Cortex of kidney (tissue), 1 donor: ENCODE measurements at places on chromosomes 7 and 10.

DNA sequence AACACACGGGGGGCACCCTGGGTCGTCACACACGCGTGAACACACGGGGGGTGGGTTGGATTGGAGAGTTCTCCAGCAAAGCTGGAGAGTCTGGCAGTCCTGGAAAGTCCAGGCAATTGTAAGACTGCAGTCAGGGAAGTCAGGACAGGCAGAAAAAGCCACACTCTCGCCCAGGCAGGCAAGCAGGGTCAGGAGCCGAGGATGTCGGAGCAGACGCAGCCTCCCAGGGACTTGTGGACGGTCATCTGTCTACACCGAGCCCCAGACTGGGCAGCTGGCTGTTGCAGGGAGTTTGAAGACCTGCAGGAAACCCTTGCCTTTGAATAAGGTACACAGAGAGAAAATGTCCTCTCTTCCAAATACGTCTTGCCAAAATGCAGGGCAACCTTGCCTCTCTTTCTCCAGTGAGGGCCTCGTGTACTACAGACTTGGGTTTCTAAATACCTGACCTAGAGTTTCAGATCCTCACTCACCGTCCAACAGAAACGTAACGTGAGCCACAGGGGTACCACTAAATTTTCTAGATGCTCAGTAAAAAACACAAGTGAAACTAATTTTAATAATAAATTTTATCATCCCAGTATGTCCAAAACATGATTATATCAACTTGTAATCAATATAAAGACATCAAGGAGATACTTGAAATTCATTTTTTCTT lies 176.7 kb downstream of the ADARB2 start:
- no peak for DNase-seq

DNA sequence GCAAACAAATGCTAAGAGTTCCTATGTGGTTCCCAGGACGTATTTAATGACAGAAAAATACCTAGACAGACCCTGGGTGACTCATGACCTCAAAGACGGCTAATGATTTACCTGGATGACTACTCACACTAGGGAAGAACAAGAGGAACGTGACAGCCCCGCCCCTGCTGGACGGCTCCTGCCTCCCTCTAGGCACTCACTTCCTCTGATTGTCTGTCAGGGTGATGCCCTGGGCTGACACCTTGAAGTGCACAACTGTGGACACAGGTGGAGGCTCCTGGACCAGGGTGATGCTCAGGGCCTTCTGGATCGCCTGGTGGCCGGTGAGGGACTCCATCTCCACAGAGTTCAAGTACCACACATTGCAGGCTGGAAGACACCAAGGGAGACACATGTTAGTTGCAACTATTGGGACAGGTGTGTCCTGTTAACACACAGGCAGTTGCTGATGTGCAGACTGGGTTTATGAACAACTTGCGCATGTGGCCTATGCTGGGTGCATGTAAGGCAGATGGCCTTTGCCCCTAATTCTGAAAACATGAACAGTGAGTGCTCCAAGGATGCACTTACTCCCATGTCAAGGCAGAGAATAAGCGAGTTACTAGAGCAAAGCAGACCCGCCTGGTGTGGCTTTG lies 298.3 kb downstream of the TNS3 start:
- DNase-seq, result no peak

- DNase-seq, result no peak
These were observed 1.4 kb upstream of the PSAP start for GRCh38 chr10:71852355-71852937.

DNA sequence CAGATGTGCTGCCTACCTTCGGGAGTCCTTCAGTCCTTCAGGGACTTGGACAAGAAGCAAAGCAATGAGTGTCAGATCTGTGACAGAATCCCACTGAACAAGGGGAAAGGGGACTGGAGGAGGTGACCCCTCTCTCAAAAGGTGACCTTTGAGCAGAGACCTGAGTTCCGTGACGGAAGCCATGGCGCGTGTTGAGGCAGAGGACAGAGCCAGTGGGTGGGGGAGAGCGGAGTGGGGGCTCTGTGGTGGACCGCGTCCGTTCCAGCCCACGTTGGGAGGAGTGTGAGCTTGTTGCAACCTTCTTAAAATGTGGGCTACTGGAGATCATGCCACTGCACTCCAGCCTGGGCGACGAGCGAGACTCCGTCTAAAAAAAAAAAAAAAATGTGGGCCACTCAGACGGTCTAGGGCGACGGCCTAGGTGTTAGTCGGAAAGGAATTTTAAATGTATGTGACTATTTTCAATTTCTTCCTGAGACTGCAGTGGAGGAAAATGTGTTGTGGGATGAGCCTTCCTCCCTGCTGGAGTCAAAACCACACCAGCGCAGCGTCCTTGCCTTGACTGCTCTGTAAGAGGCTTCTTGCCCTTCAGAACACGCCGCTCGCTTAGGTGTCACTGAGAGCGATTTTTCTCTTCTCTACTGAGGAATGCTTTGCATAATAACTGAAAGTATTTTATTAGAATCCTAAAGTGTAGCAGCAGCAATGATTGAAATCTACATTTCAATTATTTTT lies 272.7 kb downstream of the CELF2 start:
- DNase-seq, result no peak

DNA sequence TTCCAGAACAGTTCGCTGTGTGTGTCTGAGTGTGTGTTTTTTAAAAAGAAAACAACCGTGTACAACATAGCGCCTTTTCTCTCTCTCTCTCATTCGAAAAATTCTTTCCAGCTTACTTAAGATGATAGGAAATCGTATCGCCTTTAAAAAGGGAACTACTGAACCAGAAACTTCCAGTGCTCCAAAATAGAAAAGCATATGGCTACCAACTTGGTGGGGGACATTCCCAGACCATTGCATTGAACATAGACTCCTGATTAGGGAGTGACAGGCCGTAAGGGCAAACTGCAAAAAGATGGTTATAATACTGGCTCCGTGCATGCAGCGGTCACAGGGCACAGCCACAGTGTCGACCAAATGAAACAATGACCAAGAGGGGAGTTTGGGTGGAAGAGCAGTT lies 94.4 kb upstream of the FGFR2 start:
- DNase-seq, result no peak

DNA sequence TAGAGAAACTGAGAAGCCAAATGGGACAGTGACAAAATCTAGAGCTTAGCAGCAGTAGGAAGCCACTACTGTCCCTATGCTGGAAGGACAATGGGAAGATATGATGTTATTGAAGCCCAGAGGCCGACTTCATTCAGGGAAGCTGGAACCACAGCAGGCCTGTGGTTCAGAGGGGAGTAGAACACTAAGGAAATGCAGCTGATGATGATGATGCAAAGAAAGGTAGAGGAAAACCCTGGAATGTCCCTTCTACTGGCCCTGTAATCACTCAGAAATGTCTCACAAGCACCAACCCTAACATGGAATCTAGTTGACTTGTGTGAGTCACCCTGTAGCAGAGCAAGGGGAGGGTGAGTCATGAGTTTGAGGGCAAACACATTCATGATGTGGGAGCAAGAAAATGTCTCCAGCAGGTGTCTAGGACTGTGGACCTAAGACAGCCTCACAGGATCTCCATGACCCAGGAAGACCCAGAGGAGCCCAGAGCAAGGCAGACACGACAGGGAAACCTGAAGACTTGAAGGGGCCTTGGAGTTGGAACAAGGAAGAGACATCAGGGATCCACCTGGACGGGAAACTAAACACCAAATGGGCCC lies 37.0 kb upstream of the LRRC17 start:
- no peak for DNase-seq

DNA sequence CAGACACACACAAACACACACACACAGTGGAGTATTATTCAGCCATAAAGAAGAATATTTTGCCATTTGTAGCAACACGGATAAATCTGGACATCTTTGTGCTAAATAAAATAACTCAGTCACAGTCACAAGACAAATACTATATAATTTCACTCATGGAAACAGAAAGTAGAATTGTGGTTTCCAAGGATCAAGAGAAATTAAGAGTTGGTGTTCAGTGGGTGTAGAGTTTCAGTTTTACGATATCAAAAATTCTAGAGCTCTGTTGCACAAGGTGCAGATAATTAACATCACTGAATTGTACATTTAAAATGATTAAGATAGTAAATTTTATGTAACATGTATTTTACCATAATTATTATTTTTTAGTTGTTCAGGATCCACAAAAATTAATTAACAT lies 1235.0 kb downstream of the XPNPEP1 start:
- no peak for DNase-seq

DNA sequence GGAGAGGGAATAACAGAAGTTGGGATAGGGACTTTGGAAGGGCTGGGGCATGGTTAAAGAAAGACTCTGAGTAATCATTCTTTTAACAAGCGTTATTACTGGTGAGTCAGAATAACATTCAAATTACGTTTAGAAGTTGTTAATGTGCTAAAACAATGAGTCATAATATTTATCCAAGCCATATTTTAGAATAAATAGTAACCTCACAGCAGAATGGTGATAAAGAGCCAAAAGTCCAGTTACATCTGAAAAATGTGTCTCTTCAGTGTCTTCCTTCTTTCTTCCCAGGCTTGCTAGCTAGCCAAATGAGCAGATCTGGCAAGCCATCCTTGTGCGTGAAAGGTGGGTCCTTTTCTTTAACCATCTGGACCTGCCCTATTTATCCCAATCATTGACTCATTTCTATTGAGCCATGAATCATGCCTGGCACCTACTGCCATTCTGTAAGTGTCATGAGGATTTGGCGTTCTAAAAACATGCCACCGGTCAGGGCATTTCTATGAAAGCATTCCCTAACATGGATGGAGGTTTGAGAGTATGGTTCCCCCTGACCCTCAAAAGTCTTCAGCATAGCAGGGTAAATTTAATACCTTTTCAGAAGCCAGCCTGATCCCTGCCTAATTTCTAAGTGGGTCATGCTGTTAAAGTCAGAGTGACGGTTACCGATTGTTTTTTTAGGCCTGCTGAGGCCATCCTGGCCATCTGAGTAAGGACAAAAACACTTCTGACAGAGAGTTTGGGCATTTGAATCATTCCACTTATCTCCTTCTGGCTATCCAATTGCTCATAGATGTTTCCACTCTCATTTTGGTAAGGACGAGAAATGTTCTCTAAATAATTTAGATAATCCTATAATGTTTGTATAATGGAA lies 26.9 kb downstream of the MYPN start:
- DNase-seq, result no peak

DNA sequence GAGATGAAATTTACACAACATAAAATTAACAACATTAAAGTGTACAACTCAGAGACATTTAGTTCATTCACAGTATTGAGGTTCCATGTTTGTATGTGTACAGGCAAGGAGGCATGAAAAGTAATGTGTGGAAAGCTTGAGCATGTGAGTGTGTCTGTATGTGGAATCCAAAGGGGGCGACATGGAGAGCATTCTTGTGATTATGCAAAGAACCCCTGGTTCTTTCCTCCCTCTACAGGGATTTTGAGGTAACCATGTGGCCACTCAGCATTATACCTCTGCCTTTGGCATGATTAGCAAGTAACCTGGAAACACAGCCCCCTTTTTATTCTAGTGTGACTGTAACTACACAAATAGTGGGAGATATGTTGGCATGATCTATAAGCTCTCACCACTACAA lies 21.0 kb downstream of the OR2F1 start:
- no peak for DNase-seq

DNA sequence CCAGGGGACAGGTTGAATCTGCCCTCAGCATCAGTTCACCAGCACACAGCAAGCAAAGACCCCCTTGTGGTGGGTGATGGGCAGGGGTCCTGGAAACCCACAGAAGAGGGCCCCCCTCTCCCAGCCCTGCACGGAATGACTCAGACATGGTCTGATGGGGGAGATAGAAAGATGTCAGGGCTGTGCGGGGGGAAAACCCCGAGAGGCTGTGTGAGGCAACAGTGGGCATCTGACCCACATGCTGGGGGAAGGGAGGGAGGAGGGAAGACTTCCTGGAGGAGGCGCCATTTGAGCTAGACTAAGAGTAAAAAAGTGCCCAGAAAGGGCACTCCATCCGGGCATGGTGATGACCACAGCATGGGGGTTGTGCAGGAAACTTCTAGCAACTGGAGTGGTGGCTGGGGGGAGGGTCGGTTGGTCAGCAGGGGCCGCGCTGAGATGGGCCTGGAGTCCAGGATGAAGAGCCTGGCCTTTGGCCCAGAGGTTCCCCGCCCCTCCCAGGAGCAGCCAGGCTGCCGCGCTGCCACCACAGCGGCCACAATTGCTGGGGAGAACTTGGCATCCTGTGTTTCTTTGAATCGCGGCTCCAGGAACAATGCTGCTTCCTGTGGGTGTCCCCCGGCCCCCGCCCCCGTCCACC lies 2.5 kb downstream of the LFNG start:
- no peak for DNase-seq

- DNase-seq, result no peak
These were observed 12.7 kb downstream of the FZD1 start for GRCh38 chr7:91276909-91277308.

DNA sequence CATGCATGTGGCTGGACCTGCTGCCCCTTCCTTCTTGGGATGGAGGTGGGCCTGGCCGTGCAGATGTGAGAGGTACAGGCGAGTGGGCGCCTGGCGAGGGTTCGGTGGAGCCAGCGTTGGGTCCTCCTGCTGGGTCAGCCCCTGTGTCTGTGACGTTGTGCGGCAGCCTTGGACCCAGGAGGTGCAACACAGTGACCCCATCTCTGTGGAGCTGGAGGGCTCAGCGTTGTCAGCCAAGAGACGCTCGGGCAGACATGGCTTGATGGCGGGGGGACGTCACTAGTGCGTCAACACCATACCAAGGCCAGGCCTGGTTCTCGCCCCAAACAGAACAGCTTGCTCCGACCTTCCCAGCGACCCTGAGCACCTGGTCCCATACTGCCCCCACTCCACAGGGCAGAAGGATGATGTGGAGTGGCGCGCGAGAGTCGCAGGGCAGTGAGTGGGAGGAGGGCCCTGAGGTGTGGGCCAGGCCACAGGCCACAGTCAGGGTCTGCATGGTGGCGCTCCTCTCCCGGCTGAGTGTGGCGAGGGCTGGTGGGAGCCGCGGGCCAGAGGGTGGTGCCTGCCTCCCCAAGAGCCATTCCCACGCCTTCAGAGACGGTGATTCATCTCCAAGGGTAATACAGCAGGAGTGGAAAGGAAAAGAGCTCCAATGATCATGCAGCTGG lies 184.4 kb downstream of the DNAJB6 start:
- DNase-seq, result no peak

GRCh38 chr7:150927157-150927955 lies 50.8 kb downstream of the KCNH2 start:
- DNase-seq, result no peak

DNA sequence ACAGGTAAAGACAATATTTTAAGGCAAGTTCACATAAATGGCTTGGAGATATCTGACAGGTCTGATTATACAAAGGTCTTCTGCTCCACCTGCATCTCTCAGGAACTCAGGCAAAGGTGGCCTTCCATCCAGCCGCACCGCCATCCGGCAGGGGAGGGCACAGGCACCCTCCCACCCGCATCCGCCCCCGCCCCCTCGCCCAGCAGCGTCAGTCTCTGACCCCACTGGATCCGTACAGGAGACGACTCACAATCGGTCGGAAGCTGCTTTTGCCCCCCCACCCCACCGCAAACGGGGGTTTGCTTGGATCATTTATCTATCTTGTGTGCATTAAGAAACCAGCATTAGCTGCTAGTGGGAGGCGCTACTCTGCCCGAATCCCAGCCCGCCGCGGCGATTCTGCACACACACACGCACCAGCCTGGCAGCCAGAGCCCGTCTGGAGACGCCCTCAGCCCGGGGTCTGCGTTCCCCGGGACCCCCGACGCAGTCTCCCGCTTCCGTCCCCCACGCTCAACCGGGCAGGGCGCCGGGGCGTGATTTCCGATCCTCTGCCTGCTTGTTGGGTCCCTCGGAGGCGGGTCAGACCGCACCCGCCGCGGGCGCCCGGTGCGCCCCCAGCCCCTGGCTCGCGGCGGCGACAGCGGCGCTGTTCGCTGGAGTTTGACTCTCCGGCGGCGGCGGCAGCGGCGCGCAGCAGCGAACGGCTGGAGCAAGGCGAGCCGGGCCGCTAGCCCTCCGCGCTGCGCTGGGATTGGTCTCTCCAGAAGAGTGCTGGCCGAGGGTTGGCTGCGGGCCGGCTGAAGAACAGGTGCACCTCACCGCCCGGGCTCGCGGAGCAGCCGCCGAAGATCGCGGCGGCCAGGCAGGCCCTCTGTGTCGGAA lies 820 bp upstream of the NRG3 start:
- no peak for DNase-seq
